ENCODE measurements at places on chromosomes 4 and X.

GRCh38 chr4:105631818-105632400 lies 76.6 kb downstream of the INTS12 start:
- no peak for DNase-seq

DNA sequence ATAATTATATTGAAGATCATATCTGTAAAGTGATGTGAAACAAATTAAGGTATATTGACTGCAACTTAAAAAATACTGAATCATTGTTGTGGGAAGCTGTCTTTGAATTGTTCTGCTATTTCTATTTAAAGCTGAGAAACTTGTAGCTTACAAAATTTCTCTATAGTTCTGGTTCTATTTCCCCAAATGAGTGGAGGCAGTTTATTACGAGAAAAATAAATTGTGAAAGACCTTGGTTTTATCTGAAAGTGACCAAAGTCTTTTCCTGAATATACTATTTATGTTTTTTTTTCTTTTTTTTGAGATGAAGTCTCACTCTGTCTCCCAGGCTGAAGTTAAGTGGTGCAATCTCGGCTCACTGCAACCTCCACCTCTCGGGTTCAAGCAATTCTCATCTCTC lies 165.4 kb downstream of the SH3BGRL start:
- no peak for DNase-seq

- no peak for DNase-seq
Measured at GRCh38 chr4:170089274-170089667, 485 bp downstream of the AADAT start.

DNA sequence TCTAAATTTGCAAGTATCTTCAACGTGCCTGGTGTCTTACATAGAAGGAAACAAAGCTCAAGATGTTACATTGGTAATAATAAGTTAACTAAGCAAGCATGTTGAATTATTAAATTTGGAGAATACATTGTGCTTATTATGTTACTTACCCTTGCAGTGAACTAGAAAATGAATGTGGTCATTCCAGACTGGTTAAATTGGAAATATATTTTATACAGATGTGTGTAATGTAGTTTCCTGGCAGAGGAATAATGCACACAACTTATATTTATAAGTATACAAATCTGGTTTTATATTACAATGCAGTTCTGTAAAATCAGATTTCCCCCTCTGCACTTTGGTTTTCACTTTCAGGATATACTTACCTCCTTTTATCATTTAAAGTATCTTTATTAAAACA lies 159.9 kb upstream of the SLIT2 start:
- no peak for DNase-seq

GRCh38 chr4:1176398-1177273 lies 4.3 kb upstream of the SPON2 start:
- DNase-seq = no peak

DNA sequence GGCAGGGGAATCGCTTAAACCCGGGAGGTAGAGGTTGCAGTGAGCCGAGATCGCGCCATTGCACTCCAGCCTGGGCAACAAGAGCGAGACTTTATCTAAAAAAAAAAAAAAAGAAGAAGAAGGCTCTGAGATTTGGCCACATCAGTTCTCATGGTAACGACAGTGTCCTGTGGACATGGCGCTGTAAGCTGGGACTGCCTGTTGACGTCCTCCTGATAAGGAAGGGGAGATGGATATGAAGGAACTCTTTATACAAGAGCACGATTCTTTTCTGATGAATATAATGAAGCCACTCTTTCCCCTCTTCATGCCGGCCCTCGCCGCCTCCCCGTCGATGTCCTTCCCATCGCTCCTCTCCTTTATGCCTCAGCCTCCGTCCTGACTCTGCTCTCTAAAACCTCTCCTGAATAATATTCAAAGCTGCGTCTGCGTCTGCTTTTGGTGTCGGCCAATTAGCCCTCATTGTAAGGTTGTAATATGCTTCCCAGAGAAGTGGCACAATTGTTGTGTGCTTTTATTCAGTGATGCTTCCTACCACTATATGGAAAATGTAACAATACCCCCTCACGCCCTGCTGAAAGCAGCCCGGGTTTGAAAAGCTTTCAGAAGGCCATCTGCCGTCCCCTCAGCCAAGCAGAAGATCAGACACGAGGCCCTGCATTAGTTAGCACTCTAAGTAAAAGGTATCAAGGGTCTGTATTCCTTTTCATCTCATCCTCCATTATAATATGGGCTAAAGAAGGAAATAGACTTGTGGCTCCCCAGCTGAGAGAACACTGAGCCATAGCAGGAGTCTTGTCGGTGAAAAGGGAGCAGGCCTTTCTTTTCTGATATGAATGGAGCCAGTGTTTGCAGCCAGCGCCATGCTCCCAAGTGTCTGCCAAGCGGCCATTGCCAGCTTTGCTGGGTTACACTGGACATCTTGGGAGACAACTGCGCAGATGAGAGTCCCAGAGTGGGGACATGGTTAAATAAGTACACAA lies 22.1 kb upstream of the SCOC start:
- DNase-seq = no peak

DNA sequence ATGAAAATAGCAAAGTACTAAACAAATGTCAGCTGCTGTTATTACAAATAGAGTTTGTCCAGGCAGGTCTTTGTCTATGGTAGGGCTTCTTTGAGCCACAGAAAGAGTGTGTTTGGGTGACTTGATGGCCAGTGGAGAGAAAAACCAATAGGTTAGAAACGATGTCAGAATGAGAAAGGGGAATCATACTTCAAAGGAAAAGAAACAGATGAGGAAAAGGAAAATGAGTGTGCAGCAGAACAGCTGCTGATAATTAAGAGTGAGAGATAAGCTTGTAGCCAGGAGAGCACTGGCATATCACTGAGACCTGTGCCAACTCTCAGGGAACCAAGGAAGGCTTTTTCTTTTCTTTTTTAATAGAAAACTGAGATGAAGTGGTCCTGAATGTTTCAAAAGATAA lies 257.2 kb downstream of the ARHGAP24 start:
- DNase-seq = no peak

DNA sequence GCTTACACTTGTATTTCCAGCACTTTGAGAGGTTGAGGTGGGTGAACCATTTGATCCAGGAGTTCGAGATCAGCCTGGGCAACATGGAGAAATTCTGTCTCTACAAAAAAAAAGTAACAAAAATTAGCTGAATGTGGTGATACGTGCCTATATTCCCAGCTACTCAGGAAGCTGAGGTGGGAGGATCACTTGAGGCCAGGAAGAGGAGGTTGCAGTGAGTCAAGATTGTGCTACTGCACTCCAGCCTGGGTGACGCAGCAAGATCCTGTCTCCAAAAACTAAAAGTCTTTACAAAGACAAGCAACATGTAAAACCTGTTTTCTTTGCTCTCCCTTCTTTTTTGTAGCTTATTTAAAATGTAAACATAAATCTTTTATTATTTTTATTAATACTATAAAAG lies 1156.1 kb downstream of the FAT4 start:
- DNase-seq = no peak

Data from progenitor cell of endocrine pancreas (in vitro differentiated cells).